Tongue (tissue), 3 donors: ENCODE measurements at places on chromosomes 2 and 18. TPM values are rescaled to one million over a fixed set of nuclear protein-coding genes. Genes with fewer than 3 reads are reported as not detected.

The LAMA3 gene
- 37.0 TPM for total RNA-seq

- DNase-seq, result peak; percentile 82
Measured at GRCh38 chr2:70143314-70144150, 47.3 kb downstream of the C2orf42 start.

The TGFA gene
- 6.3 TPM for total RNA-seq

DNA sequence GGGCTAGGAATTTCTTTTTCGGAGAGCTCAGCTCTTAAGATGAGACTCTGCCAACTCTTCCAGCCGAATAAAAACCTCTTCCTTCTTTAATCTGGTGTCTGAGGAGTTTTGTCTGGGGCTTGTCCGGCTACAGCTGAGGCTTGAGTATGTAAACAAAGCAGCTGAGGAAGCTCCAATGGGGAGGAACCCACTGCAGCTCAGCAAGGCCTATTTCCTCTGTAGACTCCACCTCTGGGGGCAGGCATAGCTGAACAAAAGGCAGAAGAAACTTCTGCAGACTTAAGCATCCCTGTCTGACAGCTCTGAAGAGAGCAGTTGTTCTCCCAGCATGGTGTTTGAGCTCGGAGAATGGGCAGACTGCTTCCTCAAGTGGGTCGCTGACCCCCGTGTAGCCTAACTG lies 838.7 kb downstream of the CCDC85A start:
- no peak for DNase-seq

- no peak for DNase-seq
Measured at GRCh38 chr18:45751766-45752165, 27.8 kb downstream of the SLC14A1 start.

The DHRS9 gene
- 1.6 TPM for total RNA-seq

- DNase-seq, result no peak
Measured at GRCh38 chr2:39447266-39448168, 10.4 kb upstream of the MAP4K3 start.

DNA sequence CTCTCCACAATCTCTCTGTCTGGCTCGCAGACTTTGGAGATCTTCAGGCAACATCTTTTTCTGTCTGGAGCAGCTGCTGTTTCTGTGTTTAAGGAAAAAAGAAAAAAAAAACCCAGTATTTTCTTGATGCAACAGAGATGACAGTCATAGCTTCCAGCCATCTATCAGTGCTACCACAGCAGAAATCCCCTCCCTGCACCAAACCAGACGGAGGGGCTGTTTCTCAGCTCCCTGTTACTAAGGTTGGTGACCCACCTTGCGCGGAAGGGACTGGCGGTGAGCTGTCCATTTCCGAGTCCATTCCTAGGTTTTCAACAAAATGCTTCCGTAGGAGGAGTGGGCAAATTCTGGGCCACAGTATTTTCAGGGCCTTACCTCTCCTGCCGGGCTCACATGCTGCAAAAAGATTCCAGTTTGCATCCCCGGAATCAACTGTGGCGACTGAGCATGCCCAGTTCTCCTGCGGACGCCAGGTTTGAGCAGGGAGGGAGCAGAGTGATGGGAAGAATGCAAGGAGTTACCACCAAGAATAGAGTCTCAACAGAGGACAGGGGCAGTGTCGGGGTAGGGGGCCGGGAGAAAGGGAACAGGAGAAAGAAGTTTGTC lies 1.2 kb downstream of the SLC4A10 start:
- DNase-seq, result no peak

- no peak for DNase-seq
Measured at GRCh38 chr2:23401427-23402204, 16.6 kb downstream of the KLHL29 start.

The C1GALT1C1L gene
- not detected for total RNA-seq

DNA sequence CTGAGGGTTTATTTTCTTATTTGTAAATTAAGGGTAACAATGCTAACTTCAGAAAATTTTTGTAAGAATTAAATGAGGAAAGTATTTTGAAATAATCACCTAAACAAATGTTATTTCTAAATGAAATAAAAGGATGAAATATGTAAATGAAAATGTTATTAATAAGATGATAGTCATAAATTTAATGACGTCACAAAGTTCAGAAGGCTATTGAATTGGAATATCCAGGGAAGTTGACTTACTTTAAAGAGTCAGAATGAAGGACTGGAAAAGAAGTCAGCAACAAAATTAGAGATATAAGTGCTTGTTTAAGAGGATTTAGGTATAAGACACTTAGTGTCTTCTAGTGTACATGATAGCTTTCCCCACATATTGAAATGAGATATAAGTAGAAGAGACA lies 732.6 kb upstream of the CDH7 start:
- DNase-seq, result no peak

- DNase-seq, result no peak
Measured at GRCh38 chr2:216793386-216793785, 66.5 kb downstream of the TNP1 start.
